ENCODE measurements at places on chromosomes 6 and 20.
A peak's percentile ranks its signal among the peaks of the same experiment; 100 is the strongest.

DNA sequence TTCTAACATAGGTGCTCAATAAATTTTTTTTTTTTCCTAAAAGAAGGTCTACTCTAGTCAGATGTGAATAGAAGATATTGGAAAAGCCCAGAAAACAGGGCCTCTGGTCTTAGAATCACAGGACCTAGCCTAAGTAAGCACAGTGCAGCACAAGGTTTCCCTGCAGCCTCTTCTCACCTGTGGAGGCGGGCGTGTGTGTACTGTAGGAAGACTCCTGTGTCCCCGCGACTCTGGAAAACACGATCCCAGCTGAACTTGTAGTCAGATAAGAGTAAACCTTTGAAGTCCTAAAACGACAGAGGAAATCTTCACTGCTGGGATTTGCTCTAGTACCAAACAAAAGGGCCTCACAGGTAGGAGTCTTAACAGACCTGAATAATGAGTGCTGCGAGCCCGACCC lies 45.7 kb downstream of the SLC35A1 start:
- no peak for DNase-seq

DNA sequence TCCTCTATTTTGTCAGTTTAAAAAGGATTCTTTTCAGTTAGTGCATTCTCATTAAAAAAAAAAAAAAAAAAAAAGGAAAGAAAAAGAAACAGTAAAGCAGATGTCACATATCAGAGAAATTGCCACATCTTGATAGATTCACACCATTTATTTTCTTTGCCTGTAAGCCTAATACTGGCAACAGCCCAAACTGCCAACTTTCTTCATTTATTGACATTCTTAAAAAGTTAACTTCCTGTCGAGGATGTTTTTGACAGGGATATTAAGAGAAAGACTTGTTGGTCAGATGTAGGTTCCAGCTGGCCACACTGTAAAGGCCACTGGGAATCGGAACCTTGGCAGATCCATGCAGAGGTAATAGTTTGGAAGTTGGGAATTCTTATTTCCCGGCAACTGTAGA lies 332.6 kb downstream of the NRN1 start:
- DNase-seq = no peak

DNA sequence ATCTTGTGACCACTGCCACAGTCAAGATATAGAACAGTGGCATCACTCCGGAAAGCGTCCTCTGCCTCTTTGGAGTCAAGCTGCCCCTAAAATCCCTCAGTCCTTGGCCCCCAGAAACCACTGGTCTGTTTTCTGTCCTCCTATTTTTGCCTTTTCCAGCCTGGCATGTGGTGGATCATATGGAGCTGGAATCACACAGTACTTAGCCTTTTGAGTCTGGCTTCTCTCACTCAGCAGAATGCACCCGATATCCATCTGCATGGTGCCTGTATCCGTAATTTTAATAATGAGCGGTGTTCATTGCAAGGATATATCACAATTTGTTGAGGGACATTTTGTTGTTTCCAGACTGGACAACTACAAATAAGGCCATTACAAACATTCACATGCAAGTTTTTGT lies 49.0 kb upstream of the STX16 start:
- DNase-seq = no peak

DNA sequence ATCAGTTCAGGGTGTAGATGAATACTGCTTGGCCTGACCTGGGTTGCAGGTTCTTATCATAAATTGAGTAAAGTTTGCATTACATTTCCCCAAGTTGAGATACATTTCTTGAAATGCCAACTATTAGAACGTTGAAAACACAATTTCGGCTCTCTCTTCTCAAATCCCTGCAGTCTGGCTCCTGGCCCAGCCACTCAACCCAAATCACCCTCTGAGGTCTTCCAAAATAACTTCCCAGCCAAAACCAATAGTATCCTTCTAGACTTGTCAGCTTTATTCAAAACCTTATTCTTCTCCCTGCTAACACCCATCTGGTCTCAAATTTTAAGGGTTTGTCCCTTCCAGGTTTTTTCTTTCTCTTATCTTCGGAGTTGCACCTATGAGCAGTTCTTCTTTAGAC lies 263.6 kb downstream of the EYA4 start:
- DNase-seq = no peak

GRCh38 chr6:166104107-166104506 lies 63.5 kb downstream of the TBXT start:
- no peak for DNase-seq

GRCh38 chr6:31379850-31380249 lies 22.9 kb upstream of the HLA-B start:
- no peak for DNase-seq

DNA sequence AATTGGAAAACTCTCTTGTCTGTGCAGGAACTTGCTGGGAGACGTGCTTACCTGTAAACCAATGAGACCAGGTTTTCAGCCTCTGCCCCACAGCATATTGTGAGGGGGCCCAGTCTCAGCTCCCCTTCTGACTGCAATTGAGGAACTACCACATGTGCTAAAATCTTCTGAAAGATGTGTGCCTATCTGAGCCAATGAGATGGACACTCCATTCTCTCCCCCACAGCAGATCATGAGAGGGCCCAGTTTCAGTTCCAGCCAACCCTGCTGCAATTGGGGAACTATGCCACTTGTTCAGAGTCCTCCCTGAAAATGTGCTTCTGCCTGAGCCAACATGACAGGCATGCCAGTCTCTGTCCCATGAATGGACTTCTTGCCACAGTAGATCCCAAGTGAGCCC lies 20.9 kb upstream of the PI3 start:
- DNase-seq = no peak

GRCh38 chr6:144215402-144215931 lies 65.2 kb downstream of the STX11 start:
- DNase-seq = peak; percentile 16

DNA sequence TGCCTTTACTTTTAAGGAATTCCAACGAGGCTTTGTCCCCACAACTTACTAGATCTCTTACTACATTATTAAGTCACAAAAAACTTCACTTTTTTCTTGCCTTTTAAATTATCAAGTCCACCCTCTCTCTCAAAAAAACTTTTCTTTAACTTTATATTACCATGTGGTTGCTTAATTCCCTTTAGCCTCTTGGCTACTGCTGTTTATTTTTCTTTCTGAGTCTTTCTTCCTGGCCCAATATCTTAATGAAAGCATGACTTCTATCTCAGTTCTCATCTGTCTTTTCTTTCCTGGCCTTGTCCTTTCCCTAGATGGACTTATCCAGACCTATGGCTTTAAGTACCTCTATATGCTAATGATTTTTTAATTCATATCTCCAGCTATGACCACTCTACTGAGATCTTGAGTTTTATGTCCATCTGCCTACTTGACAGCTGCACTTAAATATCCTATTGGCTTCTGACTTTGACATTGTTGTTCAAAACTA lies 710.5 kb downstream of the RFPL4B start:
- no peak for DNase-seq

DNA sequence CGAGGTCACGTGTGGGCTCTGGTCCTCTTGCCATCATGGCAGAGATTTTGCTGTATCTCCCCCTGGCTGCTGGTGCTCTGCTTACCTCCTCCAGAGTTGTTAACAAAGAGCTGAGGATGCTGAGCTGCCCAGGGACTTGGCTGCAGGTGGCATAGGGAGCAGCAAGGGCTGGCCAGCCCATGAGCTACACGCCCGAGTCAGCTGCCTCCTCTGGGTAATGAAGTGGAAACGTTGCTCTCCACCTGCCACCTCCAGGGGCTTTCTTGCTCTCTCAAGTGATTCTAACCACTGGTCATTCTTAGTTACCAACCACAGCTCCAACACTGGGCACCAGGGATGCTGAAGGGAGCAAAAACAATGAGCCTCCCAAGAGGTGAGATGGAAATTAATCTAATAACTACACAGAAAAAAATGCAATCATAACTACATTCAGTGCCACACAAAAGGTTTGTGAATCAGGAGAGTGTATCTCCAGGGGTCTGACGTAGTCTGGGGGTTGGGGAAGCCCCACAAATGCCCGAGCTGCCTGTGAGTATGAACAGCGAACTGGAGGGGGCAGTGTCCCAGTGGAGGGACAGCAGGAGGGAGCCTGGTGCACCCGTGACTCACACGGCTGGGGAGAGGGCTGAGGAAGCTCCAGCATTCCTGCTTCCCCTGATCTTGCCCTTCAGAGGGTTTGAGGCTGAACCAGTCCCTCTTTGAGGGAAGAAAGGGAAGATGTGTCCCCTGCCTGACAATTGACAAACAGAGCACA lies 78.7 kb downstream of the CDH26 start:
- peak; percentile 22 for DNase-seq

- no peak for DNase-seq
These were observed 7.1 kb downstream of the RPS6KA2 start for GRCh38 chr6:166619912-166620311.

DNA sequence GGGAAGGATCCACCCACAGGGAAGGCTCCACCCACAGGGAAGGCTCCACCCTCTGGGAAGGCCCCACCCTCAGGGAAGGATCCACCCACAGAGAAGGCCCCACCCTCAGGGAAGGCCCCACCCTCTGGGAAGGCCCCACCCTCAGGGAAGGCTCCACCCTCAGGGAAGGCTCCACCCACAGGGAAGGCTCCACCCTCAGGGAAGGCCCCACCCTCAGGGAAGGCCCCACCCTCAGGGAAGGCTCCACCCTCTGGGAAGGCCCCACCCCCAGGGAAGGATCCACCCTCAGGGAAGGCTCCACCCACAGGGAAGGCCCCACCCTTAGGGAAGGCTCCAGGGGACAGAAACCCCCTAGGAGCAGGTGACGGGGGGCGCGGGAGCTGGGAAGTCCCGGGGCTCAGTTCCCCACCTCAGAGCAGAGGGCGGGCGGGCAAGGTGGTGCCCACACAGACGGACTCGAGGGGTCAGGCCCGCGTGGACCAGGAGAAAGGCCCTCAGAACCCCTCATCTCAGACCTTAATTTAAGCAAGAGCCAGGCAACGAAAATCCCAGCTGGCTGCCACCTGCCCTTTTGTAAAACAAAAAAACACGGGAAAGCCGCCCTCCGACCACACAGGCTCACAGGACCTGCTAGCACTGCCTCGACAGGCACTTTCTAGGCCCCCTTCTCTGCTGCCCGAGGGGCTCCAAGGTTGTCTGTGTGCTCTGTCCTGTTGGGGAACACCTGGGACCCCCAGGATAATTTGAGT lies 39.7 kb downstream of the KCNQ2 start:
- no peak for DNase-seq

- no peak for DNase-seq
These were observed 33.0 kb upstream of the GPR6 start for GRCh38 chr6:109945091-109945490.

- no peak for DNase-seq
These were observed 18.4 kb upstream of the CCDC167 start for GRCh38 chr6:37518116-37518515.

- no peak for DNase-seq
These were observed 12.5 kb downstream of the SYCP2 start for GRCh38 chr20:59920944-59921343.

GRCh38 chr20:49100972-49101371 lies 54.9 kb downstream of the CSE1L start:
- no peak for DNase-seq

- DNase-seq = no peak
These were observed 113.2 kb downstream of the MAFB start for GRCh38 chr20:40575851-40576250.

DNA sequence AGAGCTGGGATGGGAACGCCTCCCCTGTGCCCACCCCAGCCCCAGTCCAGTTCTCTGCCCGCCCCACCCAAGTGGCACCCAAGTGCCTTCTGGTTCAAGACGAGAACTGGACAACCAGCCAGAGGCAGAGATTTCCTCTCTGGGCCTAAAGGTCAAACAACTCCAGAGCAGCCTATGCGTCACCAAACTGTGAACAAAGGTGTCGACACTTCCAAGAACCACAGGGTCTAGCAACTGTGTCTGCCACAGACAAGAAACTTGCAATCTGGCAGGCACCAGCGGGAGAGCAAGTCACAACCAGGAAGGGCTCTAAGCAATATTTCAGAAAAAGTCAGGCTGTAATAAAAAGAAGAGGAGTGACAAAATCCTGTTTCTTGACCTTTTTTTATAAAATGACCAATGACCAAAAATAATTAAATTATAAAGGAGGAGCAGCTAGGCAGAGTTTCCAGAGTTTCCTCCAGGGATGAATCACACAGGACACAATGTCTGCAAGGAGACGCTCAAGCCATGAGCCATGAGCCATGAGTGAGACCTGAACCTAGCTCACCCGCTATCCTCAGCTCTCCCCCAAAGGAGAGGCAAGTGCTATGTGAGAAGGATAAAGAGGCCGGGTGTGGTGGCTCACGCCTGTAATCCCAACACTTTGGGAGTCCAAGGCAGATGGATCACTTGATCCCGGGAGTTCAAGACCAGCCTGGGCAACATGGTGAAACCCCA lies 11.1 kb downstream of the EDEM2 start:
- peak; percentile 40 for DNase-seq

- no peak for DNase-seq
These were observed 74.5 kb downstream of the PSMG4 start for GRCh38 chr6:3333263-3333662.

- peak; percentile 1 for DNase-seq
These were observed 69.9 kb downstream of the HACE1 start for GRCh38 chr6:104789770-104790190.

DNA sequence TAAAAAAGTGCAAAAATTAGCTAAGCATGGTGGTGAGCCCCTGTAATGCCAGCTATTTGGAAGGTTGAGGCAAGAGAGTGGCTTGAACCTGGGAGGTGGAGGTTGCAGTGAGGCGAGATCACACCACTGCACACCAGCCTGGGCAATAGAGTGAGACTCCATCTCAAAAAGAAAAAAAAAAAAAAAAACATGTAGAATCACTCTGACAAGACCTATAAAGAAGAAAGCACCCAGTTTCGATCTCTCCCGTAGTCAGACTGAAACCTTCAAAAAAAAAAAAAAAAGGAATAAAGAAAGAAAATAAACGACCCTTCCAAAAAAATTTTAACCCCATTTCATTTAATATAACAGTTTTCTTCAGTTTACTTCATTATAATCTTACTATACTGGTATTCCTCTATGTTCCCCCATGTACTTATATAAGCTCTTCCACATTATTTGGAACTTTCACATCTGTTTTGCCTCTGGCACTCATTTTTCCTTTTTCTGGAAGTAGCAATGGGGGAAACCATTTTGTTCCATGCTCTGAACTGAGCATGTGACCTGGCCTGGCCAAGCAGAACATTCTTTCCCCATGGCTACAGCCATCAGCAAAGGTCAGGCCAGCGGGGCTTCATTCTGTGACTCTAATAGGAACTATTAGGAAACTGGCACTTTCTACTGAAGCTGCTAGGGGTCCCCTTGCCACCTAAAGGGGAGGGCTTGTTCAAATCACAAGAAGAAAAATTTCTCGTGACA lies 9.6 kb downstream of the SLC18B1 start:
- no peak for DNase-seq
